ENCODE measurements at places on chromosomes 2 and 18.

DNA sequence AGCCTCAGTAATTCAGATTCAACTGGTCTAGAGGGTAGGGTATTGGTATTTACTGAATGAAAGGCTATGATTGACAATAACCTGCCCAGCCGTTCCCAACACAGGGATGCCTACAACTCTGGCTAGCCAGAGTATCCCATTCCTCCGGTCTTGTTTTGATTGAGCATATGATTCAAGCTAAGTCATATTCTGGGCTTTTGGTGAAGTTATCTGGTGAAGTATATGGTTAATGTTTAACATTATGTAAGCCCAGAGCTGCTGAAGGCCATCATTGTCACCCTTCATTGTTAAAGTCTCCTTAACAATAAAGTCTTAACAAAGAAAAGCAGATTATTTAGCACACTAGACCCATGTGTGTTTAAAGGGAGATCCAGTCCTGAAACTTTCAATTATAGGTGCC, 152.6 kb downstream of the EXOC6B start:
- no peak for DNase-seq

DNA sequence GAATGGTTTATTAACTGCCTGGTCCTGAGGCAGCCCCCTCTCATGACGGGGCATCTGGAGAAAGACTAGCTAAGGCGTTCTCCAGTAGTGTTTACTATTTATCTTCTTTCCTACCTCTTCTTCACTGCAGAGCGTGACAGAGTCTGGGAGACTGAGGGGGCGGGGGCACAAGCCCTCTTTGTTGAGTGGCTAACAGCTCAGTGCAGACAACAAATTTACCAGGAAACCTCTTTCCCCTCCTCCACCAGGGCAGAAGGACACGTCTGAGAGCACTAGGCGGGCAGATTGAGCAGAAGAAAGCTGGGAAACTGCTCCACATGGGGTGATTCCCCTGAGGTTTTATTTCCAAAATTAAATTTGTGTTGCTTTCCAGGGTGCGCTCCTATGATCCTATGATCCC, 322.1 kb downstream of the CNTNAP5 start:
- DNase-seq, result no peak

GRCh38 chr2:241551998-241552737, 6.4 kb upstream of the BOK start:
- no peak for DNase-seq

DNA sequence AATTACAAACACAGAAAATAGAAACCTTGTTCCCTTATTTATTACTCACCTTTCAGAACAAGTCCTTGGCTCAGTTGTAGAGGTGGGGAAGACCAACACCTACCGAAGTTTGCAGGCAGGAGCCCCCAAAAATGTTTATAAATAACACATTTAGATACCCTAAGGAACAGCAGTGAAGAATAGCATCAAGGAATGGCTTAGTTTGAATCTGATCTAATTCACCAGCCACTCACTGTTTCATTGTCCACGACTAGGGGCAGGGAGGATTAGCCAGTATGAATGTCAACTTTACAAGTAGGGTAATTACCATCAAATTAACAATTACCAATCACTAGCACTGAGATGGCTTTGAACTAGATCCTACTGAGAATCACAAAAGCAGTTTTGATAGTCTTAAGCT, 65.4 kb downstream of the PRPF40A start:
- no peak for DNase-seq

- DNase-seq, result no peak
Measured at GRCh38 chr18:68874361-68874760, 76.5 kb downstream of the CCDC102B start.

DNA sequence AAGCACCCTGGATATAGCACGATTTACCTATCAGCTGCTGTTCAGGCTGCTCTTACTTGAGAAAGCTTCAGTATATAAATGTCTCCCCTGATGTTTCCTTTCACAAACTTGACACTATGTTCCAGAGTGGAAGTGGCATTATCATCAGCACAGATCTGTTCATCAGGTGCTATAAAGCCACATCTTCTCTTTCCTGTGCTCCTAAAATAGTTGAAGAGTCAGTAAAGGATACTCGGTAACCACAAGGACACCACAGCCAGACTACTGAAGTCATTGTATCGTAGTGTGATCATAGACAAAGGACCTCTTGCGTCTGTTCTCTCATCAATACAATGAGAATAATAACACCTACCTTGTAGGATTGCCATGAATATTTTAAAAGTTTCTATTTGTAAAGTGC, 841.0 kb upstream of the CELF4 start:
- DNase-seq, result no peak

- no peak for DNase-seq
Measured at GRCh38 chr2:53202063-53202462, 565.5 kb upstream of the CHAC2 start.

DNA sequence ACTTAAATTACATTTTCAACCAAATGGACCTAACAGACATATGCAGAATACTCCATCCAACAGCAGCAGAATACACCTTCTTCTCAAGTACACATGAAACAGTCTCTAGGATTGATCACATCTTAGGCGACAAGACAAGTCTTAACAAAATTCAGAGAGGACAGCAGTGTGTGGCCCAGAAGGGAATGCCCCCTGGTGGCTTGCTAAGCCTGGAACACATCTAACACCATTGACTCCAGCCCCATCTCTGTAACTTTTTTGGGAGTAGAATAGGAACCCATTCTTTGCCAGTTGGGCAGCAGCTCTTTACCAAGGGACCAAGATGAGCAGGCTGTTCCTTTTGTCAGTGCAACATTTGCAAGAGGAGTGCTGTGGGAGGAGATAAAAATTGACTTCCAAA, 249.9 kb downstream of the PLCL1 start:
- DNase-seq, result no peak

- no peak for DNase-seq
Measured at GRCh38 chr2:223396993-223397392, 205.2 kb downstream of the SCG2 start.

DNA sequence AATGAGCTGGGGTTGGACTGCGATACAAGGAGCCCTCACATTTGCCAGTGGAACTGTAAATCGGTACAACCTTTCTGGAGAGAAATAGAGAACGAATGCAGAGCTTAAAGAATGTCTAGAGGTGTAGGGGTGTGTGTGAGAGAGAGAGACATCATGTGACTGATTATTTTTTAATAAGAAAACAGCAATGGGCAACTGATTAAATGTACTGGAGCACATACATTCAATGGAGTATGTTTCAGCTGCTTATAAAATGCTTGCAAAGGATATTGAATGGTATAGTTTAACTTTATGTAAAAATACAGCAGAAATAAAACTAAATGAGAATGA, 391 bp upstream of the TMEM17 start:
- no peak for DNase-seq

DNA sequence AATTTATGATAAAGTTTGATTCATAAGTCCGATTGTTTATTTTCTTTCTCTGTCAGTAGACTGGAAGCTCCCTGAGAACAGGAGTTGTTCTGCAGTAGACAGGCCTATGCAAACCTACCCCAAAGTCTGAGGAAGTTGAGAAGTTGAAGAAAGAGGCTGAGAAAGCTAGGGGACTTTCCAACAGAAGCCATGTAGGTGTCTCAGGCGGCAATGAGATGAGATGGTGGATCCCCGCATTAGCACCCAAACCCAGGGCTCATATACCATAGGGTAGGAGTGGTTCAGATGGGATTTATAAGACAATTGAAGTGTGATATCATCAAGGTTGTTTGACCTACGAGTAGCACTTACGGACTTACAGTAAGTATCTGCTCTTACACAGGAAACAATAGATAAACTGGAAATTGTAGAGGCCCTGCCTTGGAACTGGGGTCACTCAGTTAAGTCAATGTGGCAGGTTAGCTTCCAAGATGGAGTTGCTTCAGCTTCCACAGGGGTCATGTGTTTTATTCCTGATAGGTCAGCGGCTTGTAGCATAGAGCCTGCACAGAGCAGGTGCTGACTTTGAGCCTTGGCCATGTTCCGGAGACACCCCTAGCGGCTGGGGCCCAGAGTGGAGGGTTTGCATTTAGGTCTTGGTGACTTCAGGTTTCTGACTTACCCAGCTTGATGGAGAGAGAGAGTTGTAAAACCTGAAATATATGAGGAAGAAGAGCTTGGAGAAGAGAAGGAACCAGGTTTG, 2.3 kb upstream of the PSD4 start:
- DNase-seq, result no peak

DNA sequence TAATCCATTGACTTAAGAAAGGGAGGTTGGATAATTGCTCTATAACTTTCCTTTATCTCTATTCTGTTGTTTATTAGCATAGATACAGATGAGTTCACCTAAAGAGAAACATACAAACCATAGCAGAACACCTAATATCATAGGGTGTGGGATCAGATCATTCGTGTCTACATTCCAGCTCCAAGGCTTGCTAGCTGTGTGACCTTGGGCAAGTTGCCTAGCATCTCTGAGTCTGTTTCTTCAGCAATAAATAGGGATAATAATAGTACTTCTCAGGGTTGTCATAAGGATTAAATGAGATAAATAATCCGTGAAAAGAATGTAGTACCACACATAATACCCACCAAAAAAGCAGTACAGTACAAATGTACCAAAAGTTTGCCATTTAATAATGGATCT, 126.2 kb downstream of the PLB1 start:
- no peak for DNase-seq

GRCh38 chr2:241686324-241686649, 328 bp downstream of the DTYMK start:
- DNase-seq, result no peak

GRCh38 chr2:209094221-209094620, 329.6 kb upstream of the MAP2 start:
- no peak for DNase-seq
